ENCODE measurements at places on chromosomes 7 and 10. TPM values are rescaled to one million over a fixed set of nuclear protein-coding genes. Genes with fewer than 3 reads are reported as not detected.

DNA sequence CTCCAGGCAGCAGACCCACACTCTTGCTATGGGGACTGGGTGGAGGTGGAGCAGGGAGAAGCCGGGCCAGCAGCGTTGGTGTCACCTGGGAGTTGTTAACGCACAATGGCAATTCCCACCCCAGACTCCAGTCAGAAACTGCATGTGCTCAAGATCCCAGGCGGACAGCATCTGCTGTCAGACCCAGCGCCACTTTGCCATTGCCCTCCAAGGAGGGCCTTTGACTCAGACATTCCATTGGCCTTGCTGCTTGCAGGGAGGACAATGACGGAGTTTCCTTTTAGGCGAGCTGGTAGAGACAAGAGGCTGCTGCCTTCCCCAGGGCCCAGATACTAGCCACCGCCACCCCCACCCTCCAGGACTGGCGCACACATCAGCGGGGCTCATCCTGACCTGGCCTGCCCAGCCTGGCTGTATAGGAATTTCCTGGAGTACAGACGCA is 34.5 kb downstream of the ZNF775 start:
- no peak for DNase-seq

GRCh38 chr7:11831156-11831735 is 752 bp downstream of the THSD7A start:
- no peak for DNase-seq

- DNase-seq, result no peak
Observed at GRCh38 chr7:14855033-14855794, 47.3 kb downstream of the DGKB start.

GRCh38 chr7:23184709-23185359 is 3.0 kb downstream of the NUP42 start:
- peak; percentile 65 for DNase-seq

GRCh38 chr7:149884541-149884940 is 10.8 kb downstream of the ATP6V0E2 start:
- DNase-seq, result no peak

- DNase-seq, result peak; percentile 87
Observed at GRCh38 chr7:43869867-43870240, 537 bp upstream of the MRPS24 start.

- DNase-seq, result no peak
Observed at GRCh38 chr10:98405422-98405821, 9.6 kb downstream of the PYROXD2 start.

GRCh38 chr10:1380088-1380671 is 324.0 kb downstream of the WDR37 start:
- DNase-seq, result no peak

DNA sequence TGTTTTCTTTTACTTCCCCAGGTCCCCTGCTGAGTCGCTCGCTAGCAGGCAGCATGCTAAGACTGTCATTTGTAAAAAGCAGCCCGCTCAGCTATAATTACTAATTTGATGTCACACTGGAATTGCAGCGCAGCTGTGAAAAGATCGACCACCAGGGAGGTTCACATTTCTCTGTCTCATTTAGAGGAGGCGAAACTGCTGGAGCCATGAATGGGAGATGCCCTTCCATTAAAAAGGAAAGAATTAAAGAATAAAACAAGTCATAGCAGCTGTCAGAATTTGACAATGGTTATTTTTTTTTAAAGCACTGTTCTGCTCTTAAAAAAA is 153.5 kb downstream of the PIP4K2A start:
- no peak for DNase-seq

DNA sequence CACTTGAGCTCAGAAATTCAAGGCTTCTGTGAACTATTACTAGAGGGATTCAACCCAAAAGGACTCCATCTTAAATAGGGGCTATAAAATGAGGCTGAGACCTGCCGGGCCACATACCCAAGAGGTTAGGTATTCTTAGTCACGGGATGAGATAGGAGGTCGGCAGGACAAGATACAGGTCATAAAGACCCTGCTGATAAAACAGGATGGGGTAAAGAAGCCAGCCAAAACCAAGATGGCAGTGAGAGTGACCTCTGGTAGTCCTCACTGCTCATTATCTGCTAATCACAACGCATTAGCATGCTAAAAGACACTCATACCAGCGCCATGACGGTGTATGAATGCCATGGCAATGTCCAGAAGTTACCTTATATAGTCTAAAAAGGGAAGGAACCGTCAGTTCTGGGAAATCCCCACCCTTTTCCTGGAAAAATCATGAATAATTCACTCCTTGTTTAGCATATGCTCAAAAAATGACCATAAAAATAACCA is 101.2 kb upstream of the TRIM24 start:
- DNase-seq, result no peak

- peak; percentile 88 for DNase-seq
Observed at GRCh38 chr7:19754521-19755116, 18.8 kb downstream of the TMEM196 start.

- DNase-seq, result no peak
Observed at GRCh38 chr7:114008696-114009095, 89.9 kb upstream of the PPP1R3A start.

DNA sequence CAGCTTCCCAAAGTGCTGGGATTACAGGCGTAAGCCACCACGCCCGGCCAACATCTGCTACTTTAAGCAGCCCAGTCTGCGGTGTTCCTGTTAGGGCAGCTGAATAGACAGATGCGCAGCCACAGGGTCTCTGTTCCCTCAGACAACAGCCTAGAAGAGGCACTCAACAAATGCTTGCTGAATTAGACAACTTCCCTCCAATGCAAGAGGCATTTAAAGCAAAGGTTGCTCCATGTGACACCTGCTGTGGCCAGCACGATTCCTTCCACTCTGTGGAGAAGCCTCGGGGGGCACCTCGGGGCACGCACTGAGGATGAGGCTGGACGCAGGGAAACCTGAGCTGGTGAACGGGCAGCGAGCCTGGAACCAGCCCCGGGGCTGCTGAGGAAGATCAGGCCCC is 237.8 kb downstream of the MAD1L1 start:
- DNase-seq, result no peak

- DNase-seq, result no peak
Observed at GRCh38 chr10:93873420-93874115, 20.2 kb upstream of the SLC35G1 start.

GRCh38 chr7:28096713-28097112 is 83.9 kb downstream of the JAZF1 start:
- DNase-seq, result peak; percentile 71

DNA sequence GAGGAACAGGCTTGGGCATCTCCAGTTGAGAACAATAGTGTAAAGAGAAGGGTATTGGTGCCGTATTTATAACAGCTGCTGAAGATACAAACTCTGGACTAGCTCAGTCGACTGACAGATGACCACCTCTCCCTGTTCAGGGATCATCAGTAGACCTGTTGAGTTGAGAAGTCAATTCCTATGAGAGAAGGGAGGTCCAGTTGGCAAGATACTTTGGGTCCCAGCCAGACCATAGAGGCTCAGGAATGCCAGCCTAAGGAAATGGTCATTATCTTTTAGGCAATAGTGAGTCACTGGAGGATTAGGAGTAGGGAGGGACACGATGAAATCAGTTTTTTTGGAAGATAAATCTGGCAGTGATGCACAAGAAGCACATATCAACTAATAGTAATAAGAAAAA is 202.9 kb downstream of the TRIL start:
- peak; percentile 61 for DNase-seq

- DNase-seq, result no peak
Observed at GRCh38 chr7:149196151-149196704, 882 bp downstream of the ZNF282 start.

DNA sequence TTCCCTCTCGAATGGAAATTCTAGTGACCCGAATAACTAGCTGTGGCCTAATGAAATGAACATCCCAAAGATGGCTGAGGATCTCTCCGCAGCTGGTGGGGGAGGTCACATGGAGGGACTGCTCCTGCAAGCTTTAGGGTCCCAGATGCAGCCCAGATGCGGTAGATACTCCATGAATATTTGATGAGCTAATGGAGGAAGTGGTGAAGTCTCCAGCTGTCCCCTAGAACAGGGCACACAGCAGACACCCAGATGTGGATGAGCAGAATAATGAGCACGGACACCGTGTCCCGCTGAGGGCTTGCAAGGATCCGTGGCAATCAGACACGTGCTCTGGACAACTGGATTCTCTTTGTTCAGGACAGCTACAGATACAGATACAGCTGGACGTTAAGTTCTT is 59.2 kb downstream of the DENND2A start:
- no peak for DNase-seq

- DNase-seq, result no peak
Observed at GRCh38 chr10:114070710-114071109, 27.0 kb downstream of the ADRB1 start.

- DNase-seq, result peak; percentile 80
Observed at GRCh38 chr10:436911-437665, 252.4 kb downstream of the DIP2C start.

DNA sequence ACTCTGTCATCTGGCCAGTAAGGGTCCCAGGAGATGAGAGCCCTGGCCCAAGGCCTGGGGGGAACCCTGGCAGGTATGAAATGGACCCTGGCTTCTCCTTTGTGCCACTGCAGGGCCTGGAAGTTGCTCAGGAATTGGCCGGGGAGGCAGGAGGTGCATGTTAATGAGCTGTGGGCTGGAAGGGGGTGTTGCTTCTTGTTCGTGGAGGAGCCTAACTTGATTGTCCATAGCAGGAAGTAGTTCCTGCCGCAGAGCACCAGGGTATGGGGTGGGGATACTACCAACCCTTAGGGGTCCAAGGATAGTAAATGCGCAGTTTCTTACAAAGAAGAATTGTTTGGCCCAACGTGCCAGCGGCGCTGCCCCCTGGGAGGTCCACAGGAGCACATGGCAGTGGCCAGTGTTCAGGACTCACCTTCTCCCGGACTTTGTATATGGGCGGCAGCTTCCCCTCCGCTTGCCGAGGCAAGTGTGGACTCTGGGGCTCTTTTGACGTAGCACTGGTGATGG is 21.5 kb downstream of the TEX36 start:
- DNase-seq, result no peak

The CCL26 gene
- 7.1 TPM for total RNA-seq

The ABCB8 gene
- 58.4 TPM for total RNA-seq

The INA gene
- total RNA-seq, result not detected

The OR2A1 gene
- not detected for total RNA-seq

The EPDR1 gene
- total RNA-seq, result 22.7 TPM

The ZNF777 gene
- total RNA-seq, result 9.9 TPM

The C1GALT1 gene
- total RNA-seq, result 19.3 TPM

The COBL gene
- total RNA-seq, result 8.8 TPM

The ZNF25 gene
- 2.4 TPM for total RNA-seq

The ASAH2 gene
- total RNA-seq, result 14.0 TPM

The PTF1A gene
- not detected for total RNA-seq

The GRID2IP gene
- total RNA-seq, result not detected

The ASB10 gene
- not detected for total RNA-seq

The CLRN3 gene
- total RNA-seq, result not detected

All from PC-3 (cell line).